ENCODE measurements at places on chromosomes 1 and 21. TPM values are rescaled to one million over a fixed set of nuclear protein-coding genes. Genes with fewer than 3 reads are reported as not detected.

The RNF207 gene
- total RNA-seq: 12.4 TPM

The RXRG gene
- total RNA-seq: not detected

The OR2L8 gene
- not detected for total RNA-seq

The PIGV gene
- total RNA-seq: 14.2 TPM

The DPH5 gene
- 51.7 TPM for total RNA-seq

The GJA5 gene
- not detected for total RNA-seq

DNA sequence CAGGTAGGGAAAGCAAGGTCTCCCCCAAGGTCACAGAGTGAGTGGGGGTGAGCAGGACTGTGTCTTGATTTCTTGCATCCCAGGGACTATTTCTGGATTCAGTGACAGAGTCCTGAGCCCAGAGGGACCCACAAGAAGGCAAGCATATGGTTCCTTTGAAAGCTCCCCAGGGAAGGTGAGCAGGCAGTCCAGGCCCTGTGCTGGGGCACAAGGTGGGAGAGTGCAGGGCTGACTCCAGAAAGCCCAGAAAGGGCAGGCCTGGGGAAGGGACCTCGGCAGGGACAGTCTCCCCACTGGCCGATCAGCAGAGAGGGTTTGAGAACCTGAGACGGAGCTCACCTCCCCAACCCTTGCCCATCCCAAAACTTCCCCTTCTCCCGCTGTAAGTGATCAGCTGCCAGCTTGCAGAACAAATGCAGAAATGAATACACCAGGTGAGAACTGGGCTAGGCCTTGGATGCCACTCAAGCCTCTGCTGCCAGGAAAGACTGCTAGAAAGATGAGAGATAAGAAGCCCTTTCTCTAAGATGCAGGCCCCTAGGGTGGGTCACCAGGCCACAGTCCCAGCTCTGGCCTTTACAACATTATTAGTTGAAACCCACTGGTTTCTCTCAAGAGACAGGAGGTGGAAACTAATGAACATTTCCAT is 121.0 kb downstream of the GLIS1 start:
- no peaks in the 10 kb centered on the region for H3K27me3 ChIP-seq
- no peaks in the 10 kb centered on the region for H3K36me3 ChIP-seq
- H3K27ac ChIP-seq: peak overlapping the region; percentile 10
- H3K4me1 ChIP-seq: peaks cover 20% of the 10 kb centered on the region
- DNase-seq: peak; percentile 64

GRCh38 chr1:25765136-25765922 is 34.7 kb upstream of the SELENON start:
- peaks cover 12% of the 10 kb centered on the region for H3K4me1 ChIP-seq
- H3K27me3 ChIP-seq: no peaks in the 10 kb centered on the region
- peaks cover 10% of the 10 kb centered on the region for H3K36me3 ChIP-seq
- DNase-seq: no peak

DNA sequence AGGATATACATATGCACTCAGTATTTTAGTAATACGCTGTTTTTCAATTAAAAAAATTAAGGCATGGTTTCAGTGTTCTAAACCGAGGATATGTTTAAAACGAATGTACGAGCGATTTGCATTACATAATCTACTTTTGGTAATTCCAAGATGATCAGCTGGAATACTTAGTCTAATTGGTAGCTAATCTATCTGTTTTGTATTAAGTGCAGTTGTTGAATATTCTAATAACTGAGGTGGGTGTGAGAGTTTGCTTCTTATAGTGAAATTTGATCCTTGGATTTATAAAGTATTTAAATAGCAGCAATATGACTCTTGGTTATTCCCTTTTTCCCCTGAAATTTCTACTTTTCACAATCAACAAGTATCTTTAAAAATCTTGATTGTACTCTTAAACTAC is 1.3 kb downstream of the RNF2 start:
- H3K27ac ChIP-seq: peak overlapping the region; percentile 76
- H3K4me1 ChIP-seq: peaks cover 28% of the 10 kb centered on the region
- no peak for DNase-seq
- H3K27me3 ChIP-seq: no peaks in the 10 kb centered on the region
- peak overlapping the region; percentile 89 for H3K4me3 ChIP-seq
- H3K36me3 ChIP-seq: no peaks in the 10 kb centered on the region

DNA sequence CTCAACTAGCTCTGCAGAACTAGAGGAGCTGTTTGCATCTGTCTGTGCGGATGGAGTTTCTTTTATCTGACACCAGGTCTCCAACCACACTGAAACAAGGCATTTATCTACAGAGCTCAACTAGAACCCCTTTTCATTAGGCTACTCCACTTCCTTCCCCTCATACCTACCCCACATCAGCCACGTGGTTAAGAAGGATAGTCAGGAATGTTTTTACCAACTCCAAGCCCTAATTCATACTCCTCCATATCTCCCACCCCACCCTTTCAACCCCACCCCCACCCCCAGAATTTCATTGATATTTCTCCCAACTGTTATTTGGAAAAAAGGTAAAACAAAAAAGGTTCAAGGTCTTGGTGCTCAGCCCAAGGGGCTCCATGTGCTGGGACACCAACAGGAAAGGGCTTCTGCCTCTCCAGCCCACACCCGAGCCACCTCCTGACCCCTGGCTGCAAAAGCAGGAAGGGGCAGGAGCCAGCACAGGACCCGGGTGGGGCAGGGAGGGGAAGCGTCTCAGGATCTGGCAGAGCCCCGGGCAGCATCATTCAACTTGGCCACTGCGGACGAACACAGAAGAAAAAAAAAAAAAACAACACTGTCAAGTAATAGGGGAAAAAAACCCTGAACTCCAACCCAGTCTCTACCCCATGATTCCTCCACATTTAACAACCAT is 7.0 kb downstream of the ENSA start:
- peaks cover 37% of the 10 kb centered on the region for H3K4me1 ChIP-seq
- H3K36me3 ChIP-seq: peaks cover 40% of the 10 kb centered on the region
- H3K27me3 ChIP-seq: no peaks in the 10 kb centered on the region
- no peak overlapping the region for H3K4me3 ChIP-seq

GRCh38 chr1:185388346-185388745 is 71.3 kb upstream of the IVNS1ABP start:
- no peak overlapping the region for H3K27ac ChIP-seq
- no peak overlapping the region for H3K4me3 ChIP-seq
- no peaks in the 10 kb centered on the region for H3K27me3 ChIP-seq
- DNase-seq: no peak
- peaks cover 2% of the 10 kb centered on the region for H3K36me3 ChIP-seq
- no peaks in the 10 kb centered on the region for H3K4me1 ChIP-seq

- H3K27me3 ChIP-seq: no peaks in the 10 kb centered on the region
- peaks cover 7% of the 10 kb centered on the region for H3K4me1 ChIP-seq
- H3K36me3 ChIP-seq: no peaks in the 10 kb centered on the region
- no peak for DNase-seq
- H3K4me3 ChIP-seq: no peak overlapping the region
These were observed 185.0 kb downstream of the KCNK2 start for GRCh38 chr1:215267495-215267894.

DNA sequence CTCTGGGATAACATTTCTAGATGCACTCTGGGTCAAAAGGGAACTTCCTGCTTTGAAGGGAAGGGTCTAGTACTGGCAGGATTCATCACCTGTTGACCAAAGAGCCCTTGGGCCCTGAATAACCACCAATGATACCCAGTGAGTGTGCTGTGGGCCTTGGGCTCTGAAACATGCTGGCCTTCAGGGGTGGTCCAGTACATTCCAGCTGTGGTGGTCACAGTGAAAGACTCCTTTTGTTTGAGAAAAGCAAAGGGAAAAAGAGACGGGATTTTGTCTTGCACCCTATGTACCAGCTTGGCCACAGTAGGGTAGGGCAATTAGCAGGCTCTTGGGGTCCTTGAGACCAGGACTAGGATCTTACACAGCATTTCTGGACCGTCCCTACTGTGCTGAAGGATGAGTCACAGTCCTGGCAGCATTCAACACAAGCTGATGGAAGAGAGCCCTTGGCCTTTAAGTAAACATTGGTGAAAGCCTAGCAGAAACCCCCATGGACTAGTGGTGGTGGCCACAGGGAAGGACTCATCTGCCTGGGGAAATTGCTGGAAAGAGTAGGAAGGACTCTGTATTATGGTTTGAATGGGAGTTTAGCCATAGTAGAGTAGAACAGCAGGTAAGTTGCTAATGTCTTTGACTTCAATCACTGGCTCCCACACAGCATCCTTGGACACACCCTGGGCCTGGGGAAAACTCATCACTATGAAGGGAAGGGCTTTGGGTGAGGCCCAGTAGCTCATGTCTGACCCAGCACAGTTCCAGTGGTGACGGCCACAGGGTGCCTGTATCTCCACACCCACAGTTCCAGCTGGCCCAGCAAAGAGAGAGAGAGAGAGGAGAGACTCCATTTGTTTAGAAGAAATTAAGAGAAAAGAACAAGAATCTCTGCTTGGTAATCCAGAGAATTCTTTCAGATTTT is 87.5 kb downstream of the COL24A1 start:
- H3K27me3 ChIP-seq: peaks cover 4% of the 10 kb centered on the region
- H3K4me3 ChIP-seq: no peak overlapping the region
- DNase-seq: no peak
- H3K36me3 ChIP-seq: no peaks in the 10 kb centered on the region
- H3K27ac ChIP-seq: no peak overlapping the region

DNA sequence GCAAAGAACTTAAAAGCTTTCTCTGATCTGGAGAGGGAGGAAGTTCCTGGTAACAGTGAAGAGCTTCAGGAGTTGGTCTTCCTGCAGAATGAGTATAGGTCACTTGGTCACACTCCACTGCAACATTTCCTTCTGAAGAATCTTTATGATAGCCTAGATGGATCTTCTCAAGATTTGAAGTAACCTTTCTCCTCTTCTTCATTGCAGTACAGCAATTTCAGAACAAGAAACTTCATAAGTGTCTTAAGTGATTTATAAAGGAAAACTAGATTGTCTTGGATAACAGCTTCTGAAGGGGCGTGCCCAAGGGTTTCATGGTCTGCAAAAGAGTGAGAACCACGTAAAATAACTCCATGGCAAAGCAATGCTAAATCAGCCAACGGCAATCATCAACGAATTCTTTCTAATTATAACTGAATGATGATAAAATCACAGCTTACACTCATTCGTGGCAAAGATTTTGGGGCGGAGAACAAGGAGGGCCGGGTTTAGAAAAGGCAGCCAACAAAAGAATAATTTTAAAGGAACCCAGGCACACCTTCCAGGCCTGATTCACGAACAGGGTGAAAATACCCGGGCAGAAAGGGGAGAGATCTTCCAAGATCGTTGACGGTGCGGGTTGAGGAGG is 53.9 kb upstream of the ASPM start:
- peak overlapping the region; percentile 94 for H3K27ac ChIP-seq
- peaks cover 56% of the 10 kb centered on the region for H3K4me1 ChIP-seq
- H3K4me3 ChIP-seq: peak overlapping the region; percentile 92

DNA sequence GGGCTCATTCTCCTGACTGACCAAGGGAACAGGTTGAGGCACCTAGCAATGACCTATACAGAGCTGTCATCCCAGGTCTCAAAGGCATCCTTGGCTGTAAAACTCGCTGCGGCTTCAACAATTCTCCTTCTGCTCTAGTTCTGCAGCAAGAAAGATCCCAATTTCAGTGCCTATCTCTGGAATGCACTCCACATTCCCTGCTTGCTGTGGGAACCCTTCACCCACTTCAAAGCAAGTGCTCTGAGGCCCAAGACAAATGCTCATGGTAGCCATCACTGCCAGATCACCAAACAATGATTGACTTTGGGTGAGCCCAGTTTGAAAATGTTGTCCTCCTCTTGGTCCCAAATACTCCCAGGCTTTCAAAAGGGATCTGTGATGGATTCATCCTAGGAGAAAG is 37.7 kb upstream of the FMO3 start:
- H3K27me3 ChIP-seq: peaks cover 39% of the 10 kb centered on the region
- peaks cover 2% of the 10 kb centered on the region for H3K36me3 ChIP-seq
- no peak overlapping the region for H3K4me3 ChIP-seq
- no peak overlapping the region for H3K27ac ChIP-seq
- DNase-seq: no peak

DNA sequence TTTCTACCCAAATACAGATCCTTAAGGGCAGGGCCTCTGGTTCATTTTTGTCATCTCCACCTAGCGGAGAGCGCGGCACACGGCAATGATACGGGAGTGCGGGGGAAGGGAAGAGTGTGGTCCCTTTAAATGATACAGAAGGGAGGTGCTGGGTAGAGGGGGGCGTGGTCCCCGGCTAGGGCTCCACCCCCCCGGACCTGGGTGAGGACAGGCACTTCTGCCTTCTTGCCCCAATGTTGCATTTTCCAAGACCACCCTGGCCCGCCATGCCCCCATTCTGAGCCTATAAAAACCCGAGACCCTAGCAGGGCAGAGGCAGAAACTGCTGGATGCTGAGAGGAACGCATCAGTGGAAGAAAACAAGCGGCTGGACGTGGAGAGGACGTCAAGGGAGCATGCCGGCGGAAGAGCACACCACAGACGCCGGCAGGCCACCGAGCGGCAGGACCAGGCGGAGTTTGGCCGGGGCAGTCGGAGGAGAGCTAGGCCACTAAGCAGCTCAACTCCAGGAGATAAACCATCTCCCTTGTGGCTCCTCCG is 30.0 kb downstream of the LRRC3 start:
- H3K27ac ChIP-seq: peak overlapping the region; percentile 10
- no peaks in the 10 kb centered on the region for H3K36me3 ChIP-seq
- no peak for DNase-seq
- no peaks in the 10 kb centered on the region for H3K4me1 ChIP-seq
- peak overlapping the region; percentile 72 for H3K4me3 ChIP-seq

DNA sequence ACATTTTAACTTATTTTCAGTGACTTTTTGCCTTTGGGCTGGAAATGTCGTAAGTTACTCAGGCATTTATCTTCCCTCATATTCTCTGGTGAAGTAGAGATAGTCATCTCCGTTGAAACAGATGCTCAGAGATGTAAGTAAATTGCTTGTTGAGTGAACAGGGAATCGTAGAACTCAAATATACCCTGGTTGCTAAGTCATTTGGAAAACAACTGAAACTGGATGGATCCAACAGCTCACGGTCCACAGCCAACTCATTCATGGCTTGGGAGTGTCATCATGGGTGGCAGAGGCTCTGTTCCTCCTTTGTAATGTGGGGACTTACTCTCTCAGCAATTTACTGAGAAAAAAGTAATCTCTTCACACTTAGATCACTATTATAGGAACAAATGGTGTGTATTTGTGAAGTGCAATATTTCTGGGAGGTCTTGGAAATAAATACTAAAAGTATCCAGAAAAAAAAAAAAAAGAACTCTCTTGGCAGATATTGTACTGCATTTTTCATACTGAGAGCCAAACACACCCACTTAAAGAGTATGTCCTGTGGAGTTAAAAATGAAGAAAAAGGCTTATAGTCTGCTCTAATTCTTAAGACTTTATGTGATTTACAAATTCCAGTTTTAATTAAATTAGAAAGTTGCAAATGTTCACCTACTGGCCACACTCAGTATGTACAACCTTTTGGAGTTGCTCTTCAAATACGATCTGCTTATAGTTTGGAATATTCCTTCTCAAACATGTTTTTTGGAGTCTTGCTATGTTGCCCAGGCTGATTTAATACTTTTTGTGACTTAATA is 107.4 kb downstream of the LEPR start:
- H3K4me1 ChIP-seq: peaks cover 26% of the 10 kb centered on the region
- no peak overlapping the region for H3K4me3 ChIP-seq
- H3K27ac ChIP-seq: peak overlapping the region; percentile 69
- DNase-seq: no peak

GRCh38 chr1:11157394-11157793 is 31.8 kb upstream of the ANGPTL7 start:
- no peak overlapping the region for H3K4me3 ChIP-seq
- H3K27ac ChIP-seq: peak overlapping the region; percentile 92
- peaks cover 36% of the 10 kb centered on the region for H3K4me1 ChIP-seq
- DNase-seq: no peak

Measured in osteocyte (in vitro differentiated cells).